ENCODE measurements at places on chromosomes 11 and 22. TPM values are rescaled to one million over a fixed set of nuclear protein-coding genes. Genes with fewer than 3 reads are reported as not detected.

Gene MMP27
- not detected for total RNA-seq

Gene ADM
- 263 TPM for total RNA-seq

Gene TTC36
- 1.2 TPM for total RNA-seq

Gene NLRP10
- total RNA-seq = not detected

Gene RNF121
- total RNA-seq = 69.6 TPM

Gene RASL10A
- total RNA-seq = 2.6 TPM

Gene FOLR2
- not detected for total RNA-seq

Gene JHY
- 10.1 TPM for total RNA-seq

Gene ADM2
- total RNA-seq = 3.9 TPM

Gene SREBF2
- total RNA-seq = 73.0 TPM

GRCh38 chr11:26623076-26623659 lies 51.1 kb upstream of the MUC15 start:
- H3K4me3 ChIP-seq = no peak overlapping the region
- no peak overlapping the region for H3K27ac ChIP-seq
- no peaks in the 10 kb centered on the region for H3K27me3 ChIP-seq
- no peak for DNase-seq

DNA sequence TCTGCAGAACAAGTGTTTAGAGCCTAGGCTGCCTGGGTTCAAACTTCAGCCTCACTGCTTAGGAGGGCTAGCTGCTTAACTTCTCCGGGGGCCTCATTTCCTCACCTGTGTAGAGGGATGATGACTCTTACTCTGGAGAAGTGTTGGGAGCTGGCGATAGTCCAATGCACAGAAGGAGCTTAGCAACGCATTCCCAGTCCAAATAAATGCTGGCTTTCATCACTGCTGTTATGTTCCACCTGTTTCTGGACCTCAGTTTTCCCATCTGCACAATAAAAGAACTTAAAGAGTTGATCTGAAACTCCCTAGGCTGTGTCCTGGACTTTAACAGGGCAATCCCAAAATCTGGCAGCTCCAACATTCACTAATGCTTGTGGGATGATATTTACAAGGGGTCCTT lies 337.8 kb downstream of the MIAT start:
- DNase-seq = no peak
- no peaks in the 10 kb centered on the region for H3K27me3 ChIP-seq
- H3K4me3 ChIP-seq = no peak overlapping the region
- H3K4me1 ChIP-seq = no peaks in the 10 kb centered on the region
- no peak overlapping the region for H3K27ac ChIP-seq

DNA sequence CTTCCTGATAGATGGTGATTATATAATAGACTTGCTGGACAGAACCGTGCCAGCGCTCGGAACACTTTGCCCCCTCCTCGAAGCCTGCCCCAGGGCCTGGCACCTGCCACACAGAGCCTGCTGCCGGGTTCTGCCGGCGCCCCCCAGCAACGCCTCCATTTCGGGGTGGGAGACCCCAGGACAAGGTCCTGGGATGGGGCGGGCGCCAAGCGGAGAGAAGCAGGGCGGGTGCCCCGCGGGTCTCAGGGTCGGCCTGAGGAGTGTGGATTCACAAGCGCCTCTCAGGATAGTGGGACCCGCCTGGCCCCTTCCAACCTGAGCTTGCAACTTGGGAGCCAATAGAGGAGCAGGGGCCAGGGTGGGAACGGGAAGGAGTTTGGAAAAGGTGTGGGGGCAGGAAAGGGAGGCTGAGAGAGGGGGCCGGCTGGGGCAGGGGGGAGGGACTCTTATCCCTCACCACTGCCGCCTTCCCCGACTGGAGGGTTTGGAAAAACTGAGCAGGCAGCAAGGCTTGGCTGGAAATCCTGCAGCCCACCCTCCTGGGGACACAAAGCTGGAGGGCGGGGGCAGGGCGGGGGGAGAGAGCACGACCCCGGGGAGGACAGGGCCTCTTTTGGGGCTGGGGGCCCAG lies 3.3 kb upstream of the BCL9L start:
- H3K4me3 ChIP-seq = peak overlapping the region; percentile 68
- peak overlapping the region; percentile 97 for H3K27ac ChIP-seq
- no peaks in the 10 kb centered on the region for H3K36me3 ChIP-seq
- H3K4me1 ChIP-seq = peaks cover 25% of the 10 kb centered on the region
- no peaks in the 10 kb centered on the region for H3K27me3 ChIP-seq
- no peak for DNase-seq

- H3K4me3 ChIP-seq = no peak overlapping the region
- no peak overlapping the region for H3K27ac ChIP-seq
- H3K36me3 ChIP-seq = no peaks in the 10 kb centered on the region
- no peak for DNase-seq
- H3K4me1 ChIP-seq = no peaks in the 10 kb centered on the region
- H3K27me3 ChIP-seq = no peaks in the 10 kb centered on the region
Measured at GRCh38 chr11:82577246-82577645, 156.4 kb downstream of the FAM181B start.

- no peak for DNase-seq
- H3K4me1 ChIP-seq = no peaks in the 10 kb centered on the region
- no peaks in the 10 kb centered on the region for H3K27me3 ChIP-seq
- no peaks in the 10 kb centered on the region for H3K36me3 ChIP-seq
Measured at GRCh38 chr11:7348432-7349304, 97.0 kb downstream of the SYT9 start.

DNA sequence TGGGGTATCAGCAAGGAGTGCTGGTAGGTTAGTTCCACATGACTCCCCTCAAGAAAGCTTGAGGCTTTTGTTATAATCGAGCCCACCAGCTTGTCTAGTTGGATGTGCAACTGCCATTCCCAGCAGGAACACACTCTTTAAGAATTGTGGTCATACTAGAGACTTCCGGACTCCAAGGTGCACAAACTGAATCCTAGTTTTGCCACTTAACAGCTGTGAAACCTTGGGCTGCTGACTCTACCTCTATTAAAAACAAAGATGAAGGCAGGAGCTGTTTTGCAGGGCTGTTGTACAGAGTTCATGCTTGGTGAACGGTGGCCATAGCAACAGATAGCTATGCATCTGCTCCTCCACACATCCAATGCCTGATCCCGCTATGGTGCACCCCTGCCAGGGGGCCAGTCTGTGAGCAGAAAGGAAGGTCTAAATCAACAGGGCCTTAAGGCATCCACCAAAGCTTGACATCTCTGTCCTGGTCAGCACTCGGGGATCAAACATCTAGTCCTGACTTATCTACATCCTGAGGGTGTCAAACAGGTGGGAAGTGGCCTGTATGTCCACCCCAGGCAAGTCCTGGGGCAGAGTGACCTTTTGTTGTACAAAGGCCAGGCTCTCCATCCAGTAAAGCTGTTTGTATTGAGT lies 36.4 kb downstream of the DKK3 start:
- no peak for DNase-seq
- H3K27me3 ChIP-seq = no peaks in the 10 kb centered on the region
- H3K4me3 ChIP-seq = no peak overlapping the region

GRCh38 chr11:2577031-2577990 lies 122.5 kb downstream of the KCNQ1OT1 start:
- no peaks in the 10 kb centered on the region for H3K27me3 ChIP-seq
- H3K4me1 ChIP-seq = no peaks in the 10 kb centered on the region
- DNase-seq = no peak
- H3K27ac ChIP-seq = no peak overlapping the region
- no peaks in the 10 kb centered on the region for H3K36me3 ChIP-seq

DNA sequence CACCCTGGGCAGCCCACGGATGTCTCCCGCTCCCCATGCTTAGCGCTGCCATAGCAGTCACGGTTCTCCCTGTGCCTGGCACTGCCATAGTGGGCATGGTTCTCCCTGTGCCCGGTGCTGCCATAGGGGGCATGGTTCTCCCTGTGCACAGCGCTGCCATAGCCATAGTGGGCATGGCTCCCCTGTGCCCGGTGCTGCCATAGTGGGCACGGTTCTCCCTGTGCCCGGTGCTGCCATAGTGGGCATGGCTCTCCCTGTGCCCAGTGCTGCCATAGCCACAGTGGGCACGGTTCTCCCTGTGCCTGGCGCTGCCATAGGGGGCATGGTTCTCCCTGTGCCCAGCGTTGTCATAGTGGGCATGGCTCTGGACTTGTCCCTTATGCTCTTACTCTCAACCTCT lies 19.9 kb upstream of the ARAP1 start:
- H3K4me3 ChIP-seq = no peak overlapping the region
- no peaks in the 10 kb centered on the region for H3K27me3 ChIP-seq
- H3K36me3 ChIP-seq = no peaks in the 10 kb centered on the region
- H3K4me1 ChIP-seq = no peaks in the 10 kb centered on the region
- no peak for DNase-seq
- H3K27ac ChIP-seq = no peak overlapping the region

DNA sequence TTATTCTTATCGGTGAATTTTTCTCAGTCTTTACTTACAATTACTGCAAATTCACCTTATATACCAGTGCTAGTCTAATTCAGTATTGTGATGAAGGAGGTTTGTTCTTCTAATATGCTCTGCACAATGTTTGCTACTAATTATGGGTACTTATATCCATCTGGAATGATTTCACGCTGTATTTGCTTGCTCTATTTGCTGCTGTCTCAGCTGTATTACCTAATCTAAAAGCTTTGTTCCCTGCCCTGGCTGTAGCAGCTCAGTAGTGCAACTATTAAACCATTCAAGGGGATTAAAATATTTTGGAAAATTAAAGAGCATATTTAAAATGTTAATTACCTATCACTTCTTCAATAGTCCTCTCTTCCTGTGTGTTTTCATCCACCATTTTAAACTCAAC lies 375.3 kb downstream of the LUZP2 start:
- H3K4me1 ChIP-seq = no peaks in the 10 kb centered on the region
- H3K36me3 ChIP-seq = no peaks in the 10 kb centered on the region
- H3K27ac ChIP-seq = no peak overlapping the region
- no peaks in the 10 kb centered on the region for H3K27me3 ChIP-seq

- no peaks in the 10 kb centered on the region for H3K4me1 ChIP-seq
- no peak overlapping the region for H3K4me3 ChIP-seq
Measured at GRCh38 chr11:100576718-100577021, 110.4 kb upstream of the ARHGAP42 start.

DNA sequence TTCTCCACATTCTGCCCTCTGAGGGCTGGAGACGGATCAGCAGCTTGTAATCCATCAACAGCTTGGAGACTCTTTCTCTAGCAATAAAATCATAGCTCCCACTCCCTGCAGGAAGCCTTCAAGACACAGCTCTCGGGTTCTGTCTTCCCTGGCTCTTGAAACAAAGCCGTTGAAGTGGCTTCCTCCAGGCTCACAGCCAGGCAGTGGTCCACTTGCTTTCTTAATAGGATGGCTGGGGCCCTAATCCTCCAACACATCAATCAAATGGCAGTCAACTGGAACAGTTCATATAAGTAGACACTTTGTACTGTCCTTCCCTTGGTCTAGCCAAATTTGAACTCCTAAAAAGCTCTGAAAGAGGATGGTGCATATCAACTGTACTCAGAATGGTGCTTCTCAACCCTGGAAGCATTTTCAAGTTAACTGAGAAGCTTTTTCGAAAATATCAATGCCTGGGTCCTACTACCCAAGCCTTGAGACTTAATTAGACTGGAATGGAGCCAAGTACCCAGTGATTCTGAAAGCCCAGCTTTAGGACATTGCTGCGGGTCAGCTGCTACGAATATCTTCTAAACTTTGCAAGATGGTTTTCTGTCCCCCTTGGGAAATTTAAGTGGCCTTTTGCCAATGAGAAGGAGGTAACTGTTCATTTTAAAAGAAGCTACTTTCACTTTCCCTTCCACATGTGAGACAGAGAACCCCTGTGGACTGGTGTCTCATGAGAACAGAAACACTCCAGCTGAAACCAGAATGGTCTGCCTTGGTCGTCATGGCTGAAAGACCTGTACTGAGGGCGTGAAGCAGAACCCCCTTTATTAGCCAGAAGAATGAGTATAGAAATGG lies 74.7 kb downstream of the SC5D start:
- no peak overlapping the region for H3K4me3 ChIP-seq
- no peak overlapping the region for H3K27ac ChIP-seq
- H3K27me3 ChIP-seq = peaks cover 13% of the 10 kb centered on the region
- no peak for DNase-seq
- no peaks in the 10 kb centered on the region for H3K36me3 ChIP-seq

GRCh38 chr11:104897891-104898684 lies at the start of gene CASP12:
Gene CASP12 (minus strand): TSS chr11:104898460.
- no peaks in the 10 kb centered on the region for H3K4me1 ChIP-seq
- H3K27me3 ChIP-seq = no peaks in the 10 kb centered on the region
- H3K27ac ChIP-seq = no peak within 1 kb of the TSS
- H3K36me3 ChIP-seq = no peaks in the 10 kb centered on the region
- H3K4me3 ChIP-seq = no peak within 1 kb of the TSS

DNA sequence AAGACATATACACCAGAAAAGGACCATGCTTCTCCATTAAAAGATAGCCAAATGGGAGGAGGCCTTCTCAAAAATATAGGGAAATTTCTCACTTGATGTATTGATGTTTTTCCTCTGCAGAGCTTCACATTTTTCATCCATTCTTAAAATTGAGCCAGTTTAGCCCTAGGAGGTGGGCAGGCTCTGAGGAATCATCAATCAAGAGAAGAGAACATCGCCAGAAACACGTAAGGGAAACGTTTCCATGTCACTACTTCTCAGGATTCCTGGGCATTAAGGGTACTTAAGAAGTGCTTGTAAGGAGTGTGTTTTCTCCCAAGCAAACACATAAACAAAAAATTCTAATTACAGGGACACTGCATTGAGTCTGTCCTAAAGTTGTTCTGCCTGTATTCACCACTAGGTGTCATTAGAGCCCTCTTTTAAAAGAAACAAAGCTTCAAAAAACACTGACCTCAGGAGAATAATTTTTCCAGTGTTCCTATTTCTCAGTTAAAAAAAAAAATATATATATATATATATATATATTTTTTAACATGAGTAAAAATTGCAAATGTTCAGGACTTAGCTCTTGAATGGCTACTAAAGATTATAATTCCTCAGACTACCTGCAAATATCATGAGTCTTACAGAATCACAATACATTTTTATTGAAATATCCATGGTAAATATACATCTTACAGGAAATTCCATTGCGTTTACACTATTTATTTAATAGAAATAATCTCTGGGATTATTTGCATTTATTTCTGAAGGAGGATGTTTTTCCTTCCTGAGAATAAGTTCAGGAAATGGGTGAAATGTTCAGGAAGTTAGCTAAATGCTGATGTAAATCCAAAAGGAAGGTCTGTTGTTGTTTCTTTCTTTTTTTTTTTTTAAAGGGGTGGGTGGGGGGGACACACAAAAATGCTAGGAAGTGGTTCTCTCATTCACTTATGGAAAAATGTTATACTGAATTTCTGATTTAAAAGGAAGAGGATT lies 16.0 kb downstream of the FZD4 start:
- H3K36me3 ChIP-seq = no peaks in the 10 kb centered on the region
- H3K27ac ChIP-seq = no peak overlapping the region
- H3K4me3 ChIP-seq = no peak overlapping the region
- H3K27me3 ChIP-seq = no peaks in the 10 kb centered on the region

- H3K27me3 ChIP-seq = 0 out of 2 replicates have a peak, but pooled peaks cover 2% of the 10 kb centered on the region
- H3K27ac ChIP-seq = no peak overlapping the region
- no peak for DNase-seq
Measured at GRCh38 chr11:111366560-111367410, 12.3 kb downstream of the POU2AF1 start.
